ENCODE measurements at places on chromosomes 13 and 19.

DNA sequence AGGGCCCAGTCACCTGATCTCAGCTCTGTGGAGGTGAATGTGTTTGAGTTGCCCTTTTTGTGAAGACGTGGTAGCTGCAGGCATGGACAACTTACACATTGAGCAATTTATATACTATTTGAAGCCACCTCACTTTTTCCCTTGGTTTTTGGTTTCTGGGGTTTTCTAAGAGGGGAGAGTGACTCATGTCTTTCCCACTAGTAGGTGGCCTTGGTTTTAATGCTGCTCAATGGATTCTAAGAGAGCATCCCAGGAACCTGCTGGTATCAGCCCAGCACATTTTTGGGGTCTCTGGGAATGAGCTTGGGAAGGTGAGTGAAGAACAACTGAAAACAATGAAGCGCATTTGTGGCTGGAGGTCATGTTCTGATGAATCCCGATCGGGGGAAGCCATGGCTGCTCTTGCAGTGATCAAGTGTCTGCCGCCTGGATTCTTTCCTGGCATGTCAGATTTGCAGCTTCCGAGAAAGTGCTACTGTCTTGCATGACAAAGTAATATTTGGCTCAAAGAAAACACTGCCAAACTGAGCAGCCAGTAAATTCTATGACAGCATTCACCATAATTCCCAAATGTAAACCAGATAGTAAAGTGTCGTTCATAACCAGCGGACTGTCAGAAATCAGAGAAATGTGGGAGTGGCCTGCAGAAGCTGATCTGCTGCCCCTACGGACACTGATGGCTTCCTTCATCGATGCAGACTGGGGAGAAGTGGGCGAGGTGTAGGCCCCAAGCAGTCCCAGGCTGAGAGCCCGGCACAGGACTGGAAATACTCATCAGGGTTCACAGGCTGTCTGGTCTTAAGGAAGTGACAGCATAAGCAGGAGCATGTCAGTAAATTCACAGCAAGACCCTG is 98.7 kb downstream of the COL4A2 start:
- DNase-seq: peak; percentile 86

- DNase-seq: no peak
These were observed 1464.3 kb downstream of the UQCRFS1 start for GRCh38 chr19:27748551-27749152.

DNA sequence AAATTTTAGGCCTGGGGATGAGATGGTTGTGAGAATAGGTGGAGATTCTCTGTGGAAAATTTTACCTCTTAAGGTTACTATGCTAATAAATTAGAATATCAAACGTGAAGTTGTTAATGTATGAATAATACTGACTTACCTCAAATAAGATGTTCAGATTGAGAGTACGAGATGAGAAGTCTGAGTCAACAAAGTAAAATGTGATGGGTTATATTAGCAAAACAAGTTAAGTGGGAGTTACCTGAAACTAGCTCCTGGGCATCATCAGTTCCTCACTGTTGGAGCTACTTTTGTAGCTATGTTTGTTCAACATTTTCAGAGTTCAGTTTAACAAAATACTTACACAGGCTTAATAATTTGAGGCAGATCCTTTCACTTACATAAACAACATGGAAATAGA is 108.6 kb downstream of the PIBF1 start:
- no peak for DNase-seq

GRCh38 chr19:49475995-49476880 is 2.2 kb downstream of the FLT3LG start:
- DNase-seq: no peak

DNA sequence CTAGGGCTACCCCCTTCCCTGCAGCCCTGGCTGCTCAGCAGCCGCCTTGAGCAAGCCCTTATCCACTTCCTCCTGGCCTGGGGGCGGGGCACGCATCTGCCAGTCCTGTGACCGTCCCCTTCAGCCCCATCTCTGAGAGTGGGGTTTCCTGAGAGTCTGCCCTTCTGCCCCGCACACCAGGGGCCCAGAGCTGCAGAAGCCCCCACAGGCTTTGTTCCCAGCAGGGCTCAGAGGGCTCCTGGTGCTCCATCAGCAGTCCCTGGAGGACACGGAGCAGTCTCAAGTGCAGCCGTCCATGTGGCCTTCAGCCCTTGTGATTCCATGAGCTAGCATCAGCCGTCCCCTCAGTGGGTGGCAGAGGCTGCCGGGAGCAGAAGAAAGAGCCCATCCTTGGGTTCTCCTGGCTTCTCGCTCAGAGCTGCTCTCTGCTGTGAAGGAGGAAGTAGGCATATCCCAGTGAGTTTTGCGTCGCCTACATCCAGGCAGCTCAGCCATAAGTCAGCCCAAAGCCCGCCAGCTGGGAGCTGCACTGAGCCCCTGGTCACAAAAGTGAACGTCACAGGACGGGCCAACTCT is 16.3 kb downstream of the MYO9B start:
- DNase-seq: no peak

GRCh38 chr13:106143392-106143791 is 392.1 kb downstream of the EFNB2 start:
- DNase-seq: no peak

GRCh38 chr13:60612593-60612992 is 215.6 kb downstream of the TDRD3 start:
- DNase-seq: no peak

DNA sequence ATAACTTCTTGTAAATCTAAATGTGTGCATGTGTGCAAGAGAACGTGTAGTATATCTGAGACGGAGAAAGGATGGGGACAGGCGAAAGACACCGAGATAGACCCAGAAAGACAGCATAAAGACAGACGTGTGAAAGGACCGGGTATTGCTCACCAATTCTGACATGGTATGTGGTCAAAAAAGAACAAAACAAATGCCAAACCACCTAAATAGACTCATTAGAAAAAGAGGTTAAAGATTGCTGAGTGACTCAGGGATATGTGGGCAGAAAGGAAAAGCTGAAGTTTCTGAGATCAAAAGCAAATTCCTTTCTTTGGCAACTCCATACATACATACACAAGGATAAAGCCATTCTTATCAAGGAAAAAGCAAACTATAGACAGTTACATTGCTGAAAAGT is 179.7 kb upstream of the TSC22D1 start:
- DNase-seq: peak; percentile 84

DNA sequence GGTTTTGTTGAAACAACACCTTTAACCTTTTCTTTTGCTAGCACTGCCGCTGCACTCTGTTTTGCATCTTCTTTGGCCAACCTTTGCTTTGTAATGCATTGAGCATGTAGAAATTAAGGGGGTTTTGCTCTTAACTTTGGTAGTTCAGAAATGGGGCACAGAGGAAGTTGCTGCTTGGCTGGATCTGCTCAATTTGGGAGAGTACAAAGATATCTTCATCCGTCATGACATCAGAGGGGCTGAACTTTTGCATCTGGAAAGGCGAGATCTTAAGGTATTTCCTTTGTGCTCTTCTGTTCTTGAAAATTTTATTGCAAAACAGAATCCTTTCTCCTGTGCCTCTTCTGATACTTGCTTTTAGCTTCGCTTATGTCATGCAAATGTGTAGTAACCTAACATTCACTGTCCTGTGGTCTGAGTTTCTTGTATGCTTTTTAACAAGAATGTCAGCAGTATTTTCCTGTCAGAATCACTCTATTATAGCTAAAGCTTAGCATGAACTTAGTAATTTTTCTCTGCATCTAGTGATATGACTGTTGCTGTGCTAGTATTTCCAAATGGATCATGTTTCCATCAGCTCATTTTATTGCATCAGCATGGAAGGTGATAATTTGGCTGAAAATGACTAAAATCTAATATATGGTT is 50.7 kb upstream of the AKAP11 start:
- no peak for DNase-seq

Measured in M059J (cell line).